ENCODE measurements at places on chromosomes 6 and 20. TPM values are rescaled to one million over a fixed set of nuclear protein-coding genes. Genes with fewer than 3 reads are reported as not detected.

PPDPF gene
- 171 TPM for total RNA-seq

PROKR2 gene
- not detected for total RNA-seq

FLRT3 gene
- total RNA-seq = not detected

RIPOR3 gene
- 0.71 TPM for total RNA-seq

DNA sequence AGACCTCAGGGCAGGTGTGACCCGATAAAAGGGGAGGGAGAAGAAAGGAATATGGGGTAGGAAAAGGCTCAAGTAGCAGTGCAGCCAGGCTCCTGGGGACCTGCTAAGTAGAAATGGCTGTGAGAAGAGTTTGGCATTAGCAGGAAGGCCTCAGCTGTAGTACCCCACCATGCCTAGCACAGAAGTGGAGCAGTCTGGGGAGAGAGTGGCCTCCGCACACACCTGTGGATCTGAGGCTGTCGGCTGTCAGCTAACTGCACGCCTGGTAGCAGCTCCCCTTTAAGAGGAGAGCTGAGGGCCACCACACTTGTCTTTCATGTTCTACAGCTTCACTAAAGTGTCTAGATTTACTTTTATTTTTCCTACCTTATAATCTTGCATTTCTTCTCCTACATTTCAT, 24.6 kb downstream of the PDE7B start:
- no peak for DNase-seq

- DNase-seq = no peak
These were observed 7.1 kb downstream of the PLTP start for GRCh38 chr20:45904583-45905504.

DNA sequence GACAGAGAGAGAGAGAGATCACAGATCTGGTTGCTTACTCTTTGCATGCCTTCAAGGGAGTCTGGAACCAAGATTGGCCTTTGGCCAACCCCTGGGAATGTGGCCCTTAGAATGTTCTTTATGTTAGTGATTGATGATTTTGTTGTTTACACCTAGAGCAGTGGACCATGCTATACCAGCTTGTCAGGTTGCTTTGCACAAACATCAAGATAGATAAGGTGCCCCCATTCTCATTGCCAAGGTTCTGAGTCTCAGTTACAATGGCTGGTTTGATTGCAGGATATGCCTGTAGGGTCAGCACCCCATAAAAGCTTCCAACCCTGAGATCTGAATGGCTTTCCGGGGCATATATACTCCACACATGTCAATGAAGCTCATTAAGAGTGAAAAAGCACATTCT, 53.5 kb upstream of the SLC2A12 start:
- no peak for DNase-seq

Measured in activated T-cell treated with anti-CD3 and anti-CD28 coated beads, Interleukin-2, amount 50 U/mL, for 4 hours (primary cell).